ENCODE measurements at places on chromosomes 2 and 18.

DNA sequence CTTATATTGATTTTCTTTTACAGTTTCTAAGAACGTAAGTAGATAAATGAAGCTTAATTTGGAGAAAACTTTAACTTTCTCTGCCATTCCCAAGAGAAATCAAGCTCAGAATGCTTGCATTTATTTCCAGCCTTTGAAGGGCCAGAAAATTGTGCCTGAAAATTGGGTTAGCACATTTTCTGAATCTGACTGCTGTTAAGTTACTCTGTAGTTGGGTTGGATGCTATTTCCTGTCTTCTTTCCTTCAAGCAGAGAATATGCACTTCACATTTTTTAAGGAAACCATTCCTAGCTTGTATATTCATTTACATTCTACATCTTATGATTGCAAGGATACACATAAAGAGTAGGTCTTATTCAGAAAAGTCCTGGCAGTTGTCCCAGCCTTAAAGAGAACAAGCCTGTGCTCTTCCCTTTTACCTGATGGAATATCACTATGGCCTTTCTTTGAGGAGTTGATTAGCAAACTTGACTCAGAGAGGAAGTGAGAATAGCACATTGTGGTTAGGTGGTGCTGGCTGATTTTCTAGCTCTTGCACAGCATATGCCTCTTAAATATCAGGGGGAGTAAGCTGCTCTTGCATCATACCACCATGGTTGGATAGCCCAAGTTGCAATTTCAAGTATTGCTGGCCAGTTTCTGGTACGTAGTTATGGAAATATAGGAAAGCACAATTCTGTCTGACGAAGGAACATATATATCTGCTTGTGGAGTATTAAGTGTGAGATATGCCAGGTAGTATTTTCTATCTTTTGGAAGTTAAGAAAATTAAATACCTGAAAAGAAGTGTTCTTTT, 133.7 kb downstream of the COMMD1 start:
- no peak for DNase-seq

- no peak for DNase-seq
These were observed 56.0 kb downstream of the TEX44 start for GRCh38 chr2:231648579-231649174.

GRCh38 chr2:41934329-41934958, 113.4 kb upstream of the PKDCC start:
- DNase-seq = no peak

GRCh38 chr2:6159606-6160005, 467.4 kb downstream of the SOX11 start:
- DNase-seq = no peak
